ENCODE measurements at places on chromosomes 4 and X.

GRCh38 chrX:57156397-57157049, 19.3 kb upstream of the SPIN2A start:
- no peak for DNase-seq

DNA sequence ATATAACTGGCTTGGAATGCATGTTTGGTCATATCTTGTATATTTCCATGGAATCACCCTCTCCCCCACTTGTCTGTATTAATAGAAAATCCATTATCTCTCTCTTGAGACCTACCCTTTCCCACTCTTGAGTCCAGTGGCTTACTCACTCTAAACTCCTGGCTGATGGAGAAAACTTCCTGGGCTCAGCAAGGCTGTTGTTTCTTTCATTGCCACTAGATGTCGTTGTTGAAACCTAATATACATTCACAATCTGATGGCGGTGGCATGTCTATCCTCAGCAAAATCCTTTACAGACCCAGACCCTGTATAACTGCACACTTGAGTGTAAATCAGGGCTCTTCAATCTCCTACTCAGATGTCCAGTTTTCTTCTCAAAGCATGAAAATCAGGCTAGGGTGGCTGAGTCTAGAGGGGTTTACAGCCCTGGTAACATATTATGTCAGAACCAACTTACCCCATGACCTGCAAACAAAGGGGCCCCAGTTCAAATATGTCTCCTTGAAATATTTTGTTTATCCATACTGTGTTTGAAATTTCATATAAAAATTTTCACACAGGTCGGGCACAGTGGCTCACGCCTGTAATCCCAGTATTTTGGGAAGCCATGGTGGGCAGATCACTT, 70.0 kb upstream of the FAM241A start:
- DNase-seq: no peak

GRCh38 chr4:55561889-55562288, 15.2 kb upstream of the CLOCK start:
- DNase-seq: no peak

- DNase-seq: no peak
Observed at GRCh38 chr4:17560065-17560673, 16.8 kb upstream of the LAP3 start.

GRCh38 chr4:183240581-183241321, 79.3 kb downstream of the CLDN22 start:
- DNase-seq: no peak

DNA sequence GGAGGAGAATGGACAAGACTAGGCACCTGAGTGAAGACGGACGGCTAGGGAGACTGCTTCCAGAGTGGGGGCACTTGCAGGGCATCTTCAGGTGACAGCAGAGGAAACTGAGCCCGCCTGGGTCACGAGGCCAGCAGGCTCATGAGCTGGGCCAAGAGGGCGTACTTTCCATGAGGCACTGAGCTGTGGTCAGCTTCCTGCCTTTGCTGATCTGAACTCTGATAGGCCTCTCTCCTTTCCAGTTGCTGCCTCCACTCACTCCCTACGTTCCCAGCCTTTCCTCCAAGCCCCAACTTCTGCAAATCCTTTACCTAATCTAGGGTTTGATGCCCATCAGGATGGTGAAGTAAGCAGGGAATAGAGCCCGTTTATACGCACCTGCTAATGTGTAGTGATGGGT, 1.4 kb upstream of the L1CAM start:
- DNase-seq: no peak

DNA sequence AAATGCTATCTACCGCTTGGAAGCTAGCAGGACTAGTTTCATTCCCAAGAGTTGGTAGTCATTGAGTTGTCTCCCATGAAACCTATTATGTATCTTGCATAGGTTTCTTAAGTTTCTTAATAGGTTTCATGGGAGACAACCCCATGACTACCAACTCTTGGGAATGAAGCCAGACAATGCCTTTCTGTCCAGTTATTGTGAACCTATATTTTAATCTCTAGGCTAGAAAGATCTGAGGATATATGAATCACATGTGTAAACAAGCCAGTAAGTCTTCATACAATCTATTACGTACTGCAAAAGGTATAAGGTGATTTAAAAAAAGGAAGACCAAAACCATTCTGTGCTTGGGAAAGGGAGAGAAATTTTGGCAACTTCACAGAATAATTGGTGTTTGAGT, 162.6 kb downstream of the INPP4B start:
- DNase-seq: no peak

- DNase-seq: no peak
Observed at GRCh38 chrX:68939868-68940267, 111.0 kb downstream of the EFNB1 start.

DNA sequence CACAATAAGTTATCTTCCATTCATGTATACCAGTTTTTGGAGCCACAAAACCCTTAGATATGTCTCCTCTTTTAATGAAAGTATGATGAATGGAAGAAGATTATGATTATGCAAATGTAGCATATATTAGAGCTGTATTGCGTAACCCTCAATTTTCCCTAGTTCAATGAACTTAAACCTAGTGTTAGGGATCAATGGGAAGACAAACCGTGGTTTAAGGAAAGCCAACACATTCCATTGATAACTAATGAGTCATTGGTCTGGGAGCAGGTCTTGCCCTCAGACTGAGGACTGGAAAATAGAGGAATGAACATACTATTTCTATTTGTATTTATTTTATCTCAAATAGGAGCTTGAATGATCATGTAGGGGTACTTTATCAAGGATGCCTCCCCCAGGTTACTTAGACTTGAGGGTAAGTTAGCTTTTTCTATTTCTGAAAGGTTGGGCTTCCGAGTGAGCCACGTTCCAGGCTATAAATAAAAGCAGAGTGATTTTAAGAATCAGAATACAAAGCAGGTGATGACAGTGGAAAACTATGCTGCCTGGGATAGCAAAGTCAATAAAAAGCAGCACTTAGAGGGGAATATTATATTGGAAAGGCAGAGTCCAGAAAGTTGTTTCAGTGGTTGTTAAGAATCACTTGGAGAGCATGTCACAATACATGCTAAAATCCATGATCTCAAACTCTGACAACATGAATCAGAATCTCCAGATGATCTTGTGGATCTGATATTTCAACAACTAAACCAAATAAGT, 356.0 kb downstream of the ADAM29 start:
- DNase-seq: no peak
